Lower lobe of right lung (tissue), 2 donors: ENCODE measurements at places on chromosomes 12 and 14.

GRCh38 chr12:68310370-68310769 is 21.8 kb downstream of the MDM1 start:
- H3K27me3 ChIP-seq = no peaks in the 10 kb centered on the region
- DNase-seq = no peak

DNA sequence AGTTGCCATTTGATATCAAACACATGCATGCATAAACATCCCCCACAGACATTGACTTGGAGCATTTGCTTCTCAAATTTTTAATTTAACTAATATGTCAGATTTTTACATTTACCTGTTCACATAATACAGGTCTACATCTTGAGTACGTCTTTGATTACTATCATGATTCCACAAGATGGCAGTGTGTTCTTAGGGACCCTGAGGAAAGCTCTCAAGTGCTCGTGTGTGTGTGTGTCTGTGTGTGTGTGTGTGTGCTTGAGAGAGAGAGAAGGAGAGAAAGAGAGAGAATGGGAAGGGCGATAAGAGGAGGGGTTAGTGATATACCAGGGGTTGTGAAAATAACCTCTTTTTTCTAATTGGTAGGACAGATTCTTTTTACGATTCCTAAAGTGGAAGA is 167.1 kb upstream of the OR4E1 start:
- H3K36me3 ChIP-seq = no peaks in the 10 kb centered on the region
- H3K4me1 ChIP-seq = no peaks in the 10 kb centered on the region
- no peak overlapping the region for H3K27ac ChIP-seq
- H3K4me3 ChIP-seq = no peak overlapping the region
- H3K27me3 ChIP-seq = no peaks in the 10 kb centered on the region
- DNase-seq = no peak

GRCh38 chr12:18932715-18933114 is 194.8 kb downstream of the CAPZA3 start:
- H3K27ac ChIP-seq = no peak overlapping the region
- H3K27me3 ChIP-seq = no peaks in the 10 kb centered on the region
- no peaks in the 10 kb centered on the region for H3K36me3 ChIP-seq
- no peak overlapping the region for H3K4me3 ChIP-seq

DNA sequence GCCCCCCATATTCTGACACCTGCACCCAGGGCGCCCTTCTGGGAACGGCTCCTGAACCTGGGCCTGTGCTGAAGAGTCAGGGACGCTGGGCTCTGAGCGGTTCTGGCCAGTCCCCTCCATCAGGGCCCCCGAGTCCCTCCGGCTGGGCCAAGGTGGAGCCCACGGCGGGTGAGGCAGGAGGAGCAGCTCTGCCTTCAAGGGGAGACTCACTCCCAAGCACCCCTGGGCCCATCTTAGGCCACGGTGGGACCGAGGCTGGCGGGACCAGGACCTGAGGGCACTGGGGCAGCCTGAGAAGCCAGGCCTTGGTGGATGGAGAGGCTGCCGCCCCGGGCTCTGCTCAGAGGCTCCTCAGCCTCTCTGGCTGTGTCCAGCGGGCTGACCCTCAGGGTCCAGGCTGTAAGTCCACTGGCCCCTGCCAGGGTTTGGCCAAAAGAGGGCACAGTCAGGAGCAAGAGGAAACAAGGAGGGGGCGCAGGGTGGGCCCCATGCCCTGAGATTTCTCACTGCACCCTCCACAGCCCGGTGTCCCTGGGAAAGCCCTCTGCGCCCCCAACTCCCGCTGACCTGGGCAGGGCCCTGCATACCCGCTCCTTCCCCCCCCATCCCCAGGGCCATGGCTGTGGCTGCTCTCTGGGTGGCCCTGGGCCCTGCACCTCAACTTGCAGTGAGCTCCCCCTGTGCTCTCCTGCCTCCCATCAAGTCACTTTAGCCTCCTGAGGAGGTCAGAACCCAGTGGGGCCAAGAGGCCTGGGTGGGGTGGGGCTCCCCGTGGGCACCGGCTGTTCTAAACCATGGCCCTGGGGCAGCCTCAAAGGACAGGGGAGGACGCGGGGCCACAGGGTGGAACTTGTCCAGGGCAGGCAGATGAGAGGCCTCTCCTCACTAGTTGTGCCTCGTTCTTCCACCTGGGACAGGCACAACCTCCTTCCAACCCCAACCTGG is 266.4 kb upstream of the SFSWAP start:
- H3K36me3 ChIP-seq = no peaks in the 10 kb centered on the region
- no peak for DNase-seq

GRCh38 chr12:124776125-124776513 is 87.5 kb downstream of the SCARB1 start:
- H3K4me3 ChIP-seq = no peak overlapping the region
- no peaks in the 10 kb centered on the region for H3K36me3 ChIP-seq
- H3K27me3 ChIP-seq = no peaks in the 10 kb centered on the region
- peaks cover 27% of the 10 kb centered on the region for H3K4me1 ChIP-seq
- DNase-seq = no peak

GRCh38 chr12:110023059-110023980 is 24.1 kb downstream of the ANKRD13A start:
- no peak for DNase-seq
- H3K4me3 ChIP-seq = no peak overlapping the region
- H3K27ac ChIP-seq = peak overlapping the region; percentile 19

- H3K4me3 ChIP-seq = no peak overlapping the region
- H3K36me3 ChIP-seq = peaks cover 9% of the 10 kb centered on the region
- DNase-seq = no peak
- H3K4me1 ChIP-seq = peaks cover 7% of the 10 kb centered on the region
- no peak overlapping the region for H3K27ac ChIP-seq
- H3K27me3 ChIP-seq = no peaks in the 10 kb centered on the region
Observed at GRCh38 chr12:50147281-50147680, 19.9 kb downstream of the CERS5 start.

DNA sequence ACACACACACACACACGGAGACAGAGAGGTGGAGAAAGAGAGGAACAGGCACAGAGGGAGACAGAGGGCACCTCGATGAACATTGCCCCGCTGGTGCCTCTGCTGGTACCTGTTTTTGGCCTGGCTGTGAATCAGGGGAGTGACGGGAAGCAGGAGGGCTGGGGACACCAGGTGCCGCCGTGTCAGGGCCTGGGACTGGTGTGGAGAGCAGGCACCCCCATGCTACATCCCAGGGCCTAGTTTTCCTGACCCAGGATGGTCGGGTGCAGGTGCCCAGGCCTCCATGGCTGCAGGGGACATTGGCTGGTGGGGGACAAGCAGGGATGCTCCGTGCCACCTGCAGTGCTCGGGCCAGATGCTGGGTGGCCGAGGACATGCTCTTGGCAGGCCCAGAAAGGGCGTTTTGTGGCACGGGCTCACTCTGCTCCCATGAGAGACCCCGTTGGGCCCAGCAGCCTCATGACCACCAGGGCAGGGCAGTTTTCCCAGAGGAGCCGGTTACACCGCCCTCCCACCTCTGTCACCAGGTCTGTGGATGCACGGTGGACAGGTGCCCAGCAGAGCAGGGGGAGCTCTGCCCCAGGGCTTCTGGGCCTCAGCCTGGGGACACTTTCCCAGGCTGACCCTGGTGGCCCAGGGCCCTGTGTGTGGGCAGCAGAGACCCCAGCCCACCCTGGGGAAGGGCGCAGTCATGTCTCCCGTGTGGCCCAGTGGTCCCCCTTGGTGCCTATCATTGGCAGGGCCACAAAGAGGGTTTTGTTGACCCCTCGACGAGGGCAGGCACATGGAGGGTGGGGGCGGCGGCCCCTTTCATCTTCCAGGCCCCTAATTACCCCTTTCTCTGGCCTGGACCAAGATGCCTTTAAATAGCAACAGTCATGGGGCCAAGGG is 207.5 kb upstream of the RTL1 start:
- no peak for DNase-seq
- no peaks in the 10 kb centered on the region for H3K36me3 ChIP-seq
- no peak overlapping the region for H3K4me3 ChIP-seq

DNA sequence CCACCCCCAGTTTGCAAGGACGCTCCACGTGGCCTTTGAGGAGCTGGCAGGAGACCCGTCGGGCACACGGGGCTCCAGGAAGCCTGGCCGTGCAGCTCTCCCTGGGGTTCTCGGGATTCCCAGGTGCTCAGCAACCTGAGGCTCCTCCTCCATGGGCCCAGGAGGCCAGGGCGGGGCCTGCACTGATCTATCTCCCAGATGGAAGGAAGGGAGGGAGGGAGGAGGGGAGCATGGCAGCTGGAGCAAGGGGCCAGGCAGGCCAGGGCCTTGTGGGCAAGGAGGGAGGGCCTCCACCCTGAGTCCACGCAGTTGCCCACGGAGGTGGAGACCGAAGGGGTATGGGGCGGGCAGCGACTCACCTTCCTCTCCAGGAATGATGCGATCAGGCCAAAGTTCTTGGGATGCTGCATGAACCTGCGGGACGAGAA is 127.3 kb downstream of the RFLNA start:
- H3K36me3 ChIP-seq = peaks cover 85% of the 10 kb centered on the region
- H3K4me1 ChIP-seq = peaks cover 38% of the 10 kb centered on the region
- H3K27ac ChIP-seq = peak overlapping the region; percentile 92
- peak overlapping the region; percentile 35 for H3K4me3 ChIP-seq
- H3K27me3 ChIP-seq = no peaks in the 10 kb centered on the region

- DNase-seq = no peak
- H3K36me3 ChIP-seq = no peaks in the 10 kb centered on the region
- no peaks in the 10 kb centered on the region for H3K4me1 ChIP-seq
- H3K4me3 ChIP-seq = no peak overlapping the region
Observed at GRCh38 chr14:77189479-77189878, 7.9 kb downstream of the TMEM63C start.

DNA sequence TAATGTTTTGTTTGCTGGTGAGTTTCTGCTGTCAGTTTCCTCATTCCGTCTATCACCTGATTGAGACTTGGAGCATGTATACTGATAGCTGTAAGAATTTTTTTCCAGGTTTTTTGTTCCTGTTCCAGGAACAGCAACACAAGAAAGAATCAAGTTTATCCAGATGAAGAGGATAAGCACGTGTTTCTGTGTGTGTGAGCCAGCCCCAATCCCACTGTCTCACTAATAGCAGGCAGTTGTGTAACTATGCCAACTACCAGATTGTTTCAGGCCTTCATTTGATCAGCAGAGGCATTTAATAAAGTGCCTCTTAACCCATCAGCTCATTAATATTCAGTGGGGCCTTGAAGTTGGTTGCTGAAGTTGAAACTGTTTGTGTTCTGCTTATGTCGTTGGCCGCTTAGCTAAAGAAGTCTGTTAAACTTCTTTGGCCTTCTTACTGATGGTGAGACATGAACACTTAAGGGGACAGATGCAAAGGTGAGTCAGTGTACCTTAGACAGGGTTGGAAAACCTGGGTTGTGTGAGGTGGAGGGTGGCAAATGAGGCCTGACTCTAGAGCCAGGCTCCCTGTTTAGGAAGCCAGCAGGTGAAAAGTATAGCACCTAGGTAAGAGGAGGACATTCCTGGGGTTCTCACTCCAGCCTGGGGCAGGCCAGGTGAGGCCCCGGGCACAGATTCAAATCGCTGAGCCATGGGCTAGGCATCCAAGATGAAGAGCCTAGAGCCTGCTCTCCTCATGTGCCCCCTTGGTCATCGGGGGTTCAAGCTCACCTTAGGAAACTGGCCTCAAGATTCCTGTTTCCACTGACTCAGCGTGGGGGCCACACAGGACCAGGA is 3.7 kb downstream of the ANKRD13A start:
- H3K4me3 ChIP-seq = no peak overlapping the region
- peaks cover 50% of the 10 kb centered on the region for H3K4me1 ChIP-seq
- no peaks in the 10 kb centered on the region for H3K36me3 ChIP-seq
- H3K27me3 ChIP-seq = no peaks in the 10 kb centered on the region

DNA sequence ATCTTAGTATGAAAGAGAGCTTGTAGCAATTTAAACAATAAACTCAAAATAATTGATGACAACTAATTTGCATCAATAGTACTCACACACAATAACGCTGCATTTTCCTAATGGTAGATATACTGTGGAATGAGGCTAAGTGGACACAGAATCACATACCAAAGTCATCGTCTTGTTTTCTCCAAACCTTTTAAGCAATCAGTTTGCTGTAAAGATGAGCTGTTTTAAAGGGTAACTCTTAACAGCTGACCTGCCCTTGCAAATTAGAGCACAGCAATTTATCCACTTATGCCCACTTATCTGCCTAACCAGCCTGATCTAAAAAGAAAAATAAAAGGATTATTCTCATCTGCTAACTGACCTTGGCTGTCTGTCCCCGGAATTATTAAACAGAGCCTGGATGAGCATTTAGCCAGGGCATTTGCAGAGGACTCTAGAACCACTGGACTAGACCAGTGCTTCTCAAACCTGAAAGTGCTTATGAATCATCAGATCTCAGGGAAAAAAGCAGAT is 174.3 kb upstream of the BCL2L14 start:
- no peak overlapping the region for H3K27ac ChIP-seq
- peaks cover 11% of the 10 kb centered on the region for H3K4me1 ChIP-seq
- peaks cover 25% of the 10 kb centered on the region for H3K36me3 ChIP-seq
- no peaks in the 10 kb centered on the region for H3K27me3 ChIP-seq

DNA sequence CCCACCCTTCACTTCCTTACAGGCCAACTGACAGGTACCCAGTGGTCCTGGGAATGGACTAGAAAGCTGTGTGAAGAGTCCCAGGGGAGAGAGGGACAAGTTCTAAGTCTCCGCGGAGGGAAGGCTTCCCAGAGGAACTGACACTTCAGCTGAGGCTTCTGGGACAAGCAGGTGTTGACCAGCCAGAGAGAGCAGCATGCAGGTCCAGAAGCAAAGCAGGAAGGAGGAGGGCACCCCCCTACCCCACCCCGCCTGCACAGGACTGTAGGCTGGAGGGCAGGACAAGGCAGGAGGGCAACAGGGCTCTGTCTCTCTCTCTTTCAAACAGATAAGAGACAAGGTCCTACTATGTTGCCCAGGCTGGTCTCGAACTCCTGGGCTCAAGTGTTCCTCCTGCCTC is 58.2 kb upstream of the CORO1C start:
- no peak for DNase-seq
- no peak overlapping the region for H3K4me3 ChIP-seq
- peaks cover 98% of the 10 kb centered on the region for H3K36me3 ChIP-seq
- peaks cover 6% of the 10 kb centered on the region for H3K4me1 ChIP-seq
- no peak overlapping the region for H3K27ac ChIP-seq

GRCh38 chr14:104284107-104284592 is 145.8 kb downstream of the KIF26A start:
- H3K36me3 ChIP-seq = no peaks in the 10 kb centered on the region
- peaks cover 1% of the 10 kb centered on the region for H3K27me3 ChIP-seq
- H3K4me3 ChIP-seq = no peak overlapping the region
- DNase-seq = peak; percentile 29

DNA sequence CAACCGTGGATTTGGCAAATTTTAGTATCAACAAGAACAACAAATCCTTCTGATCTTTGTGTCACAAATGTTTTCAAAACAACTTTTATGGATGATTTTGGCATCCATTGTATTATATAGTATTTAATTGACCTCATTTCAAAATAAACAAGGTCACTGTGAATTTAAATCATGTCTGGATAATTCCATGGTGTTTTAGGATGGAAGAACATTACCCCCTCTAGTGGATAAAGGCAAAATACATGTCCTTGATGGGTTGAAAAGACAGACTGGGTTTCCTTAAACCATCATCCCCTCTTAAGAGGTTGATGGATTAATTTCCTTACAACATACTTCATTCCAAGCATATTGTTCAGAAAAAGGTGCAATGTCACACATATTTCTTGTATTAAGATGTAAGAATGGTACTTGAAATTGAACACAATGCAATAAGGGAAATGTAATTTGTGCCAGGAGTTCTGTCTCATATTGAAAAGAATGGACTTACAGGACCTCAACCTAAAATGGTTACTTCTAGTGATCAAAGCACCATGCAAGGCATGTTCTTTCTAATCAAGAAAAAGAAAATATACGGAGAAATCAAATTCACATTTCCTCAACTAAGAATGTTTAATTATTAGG is 352.0 kb downstream of the BCAT1 start:
- no peak overlapping the region for H3K4me3 ChIP-seq
- H3K27ac ChIP-seq = no peak overlapping the region
- no peaks in the 10 kb centered on the region for H3K36me3 ChIP-seq
- no peaks in the 10 kb centered on the region for H3K27me3 ChIP-seq
